ENCODE measurements at places on chromosomes 7 and 10.

GRCh38 chr10:108421266-108421665, 1256.8 kb upstream of the SORCS1 start:
- DNase-seq: no peak

DNA sequence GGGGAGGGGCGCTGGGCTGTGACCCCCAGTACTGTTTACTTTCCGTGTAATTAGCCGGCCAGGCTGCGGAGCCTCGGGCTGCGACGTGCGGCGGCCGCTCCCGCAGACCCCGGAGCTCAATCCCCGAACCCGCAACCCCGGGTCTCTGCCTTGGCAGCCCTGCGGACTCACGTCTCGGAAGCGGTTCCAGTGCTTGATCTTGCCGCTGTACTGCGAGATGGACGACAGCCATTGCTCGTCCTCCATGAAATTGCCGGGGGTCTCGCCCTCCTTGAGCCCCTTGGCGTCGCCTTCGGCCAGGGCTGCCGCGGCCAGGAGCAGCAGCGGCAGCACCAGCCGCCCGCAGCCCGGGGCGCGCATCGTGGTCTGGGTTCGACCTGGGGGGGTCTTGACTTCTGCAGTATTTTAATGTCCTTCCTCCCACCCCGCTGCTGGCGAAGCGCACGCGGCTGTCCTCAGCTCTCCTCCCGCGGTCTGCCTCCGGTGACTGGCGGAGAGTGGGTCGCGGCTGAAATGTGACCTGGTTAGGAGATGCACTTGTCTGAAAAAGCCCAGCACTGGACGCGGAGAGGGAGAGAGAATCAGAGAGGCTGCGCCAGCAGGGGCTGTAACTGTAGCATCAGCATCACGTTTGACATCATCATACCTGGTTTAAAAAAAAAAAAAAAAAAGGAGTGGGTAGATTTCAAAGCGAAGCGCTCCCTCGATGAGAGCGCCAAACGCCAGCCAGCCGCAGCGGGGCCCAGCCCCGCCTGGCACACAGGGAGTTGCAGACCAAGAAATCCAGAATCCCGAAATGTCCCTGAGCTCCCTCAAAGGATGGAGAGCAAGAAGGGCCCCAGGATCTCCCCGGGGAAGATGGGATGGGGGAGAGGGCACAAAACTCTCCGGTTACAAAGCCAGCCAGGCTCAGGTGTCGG, at the start of gene SPOCK2:
Gene SPOCK2 (minus strand): TSS at position 583 of the 920 bp plus-strand sequence. CDS start 223 bp downstream, at position 360.
- DNase-seq: no peak

DNA sequence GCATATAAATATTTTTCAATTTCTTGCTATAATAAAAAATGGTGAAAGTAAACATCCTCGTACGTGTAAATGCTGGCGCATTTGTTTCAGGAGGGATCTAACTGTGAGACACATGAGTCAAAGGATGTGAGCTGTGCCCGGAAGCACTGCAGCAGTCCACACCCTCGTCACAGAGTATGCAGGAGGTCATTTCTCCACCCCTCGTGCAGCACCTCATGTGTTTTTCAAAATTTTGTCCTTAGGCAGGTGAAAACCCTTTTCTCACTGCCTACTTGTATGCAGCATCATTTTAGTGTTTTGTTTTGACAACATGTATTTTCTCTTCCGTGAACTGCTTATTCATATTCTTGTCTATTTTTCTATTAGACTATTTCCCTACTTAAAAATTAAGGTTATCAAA, 162.7 kb downstream of the AVL9 start:
- no peak for DNase-seq

GRCh38 chr10:112333452-112333851, 40.5 kb upstream of the ACSL5 start:
- DNase-seq: no peak

DNA sequence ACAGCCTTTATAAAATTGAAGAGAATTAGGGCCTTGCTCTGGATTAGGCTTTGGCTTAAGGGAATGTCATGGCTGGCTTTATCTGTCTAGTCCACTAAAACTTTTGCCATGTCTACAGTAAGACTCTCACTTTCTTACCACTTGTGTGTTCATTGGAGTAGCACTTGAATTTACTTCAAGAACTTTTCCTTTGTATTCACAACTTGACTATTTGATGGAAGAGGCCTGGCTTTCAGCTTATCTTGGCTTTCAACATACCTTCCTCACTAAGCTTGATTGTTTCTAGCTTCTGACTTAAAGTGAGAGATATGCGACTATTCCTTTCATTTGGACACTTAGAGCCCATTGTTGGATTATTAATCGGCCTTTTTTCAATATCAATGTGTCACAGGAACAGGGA, 96.1 kb downstream of the TPST1 start:
- no peak for DNase-seq

DNA sequence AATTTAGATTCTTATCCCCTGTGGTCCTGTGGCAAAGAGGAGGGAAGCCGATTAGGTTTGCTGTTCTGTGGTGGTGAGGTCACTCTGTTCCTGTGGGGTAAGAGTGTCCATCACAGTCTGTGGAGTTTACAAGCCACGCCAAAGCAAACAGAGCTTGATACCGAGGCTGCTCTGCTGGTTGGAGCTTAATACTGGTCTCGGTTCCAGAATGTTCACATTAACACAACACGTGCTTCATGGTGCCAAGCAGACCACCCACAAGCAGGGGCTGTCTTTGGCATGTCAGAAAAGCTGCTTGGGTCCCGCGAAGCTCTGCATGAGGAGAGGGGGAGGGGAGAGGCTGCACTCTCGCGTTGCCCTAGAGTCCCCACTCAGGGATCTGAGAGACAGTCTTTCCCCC, 47.5 kb downstream of the DNAJB6 start:
- no peak for DNase-seq

GRCh38 chr10:5905854-5906507, 15.9 kb downstream of the FBH1 start:
- DNase-seq: no peak

- DNase-seq: no peak
These were observed 89.6 kb downstream of the ITIH5 start for GRCh38 chr10:7577176-7577575.

- DNase-seq: no peak
These were observed 48.5 kb downstream of the AMZ1 start for GRCh38 chr7:2736411-2736914.

GRCh38 chr7:129499999-129500398, 2.3 kb upstream of the SMKR1 start:
- DNase-seq: no peak

DNA sequence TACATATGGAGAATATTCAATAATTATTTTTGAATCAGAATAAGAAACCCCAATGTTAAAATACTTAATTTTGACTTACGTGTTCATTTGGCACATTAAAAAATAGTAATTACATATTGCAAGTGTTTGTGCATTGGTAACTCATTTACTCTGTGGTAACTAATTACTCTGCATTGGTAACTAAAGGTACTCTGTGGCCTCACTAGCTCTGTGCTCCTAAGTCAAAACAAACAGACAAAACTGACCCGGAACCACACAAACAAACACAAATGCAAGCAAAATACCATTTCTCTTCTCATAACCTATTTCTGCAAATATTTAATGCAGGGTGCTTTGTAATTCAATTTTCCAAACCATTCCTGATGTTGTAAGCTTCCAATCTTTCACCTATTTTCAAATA, 1244.3 kb downstream of the REEP3 start:
- no peak for DNase-seq

DNA sequence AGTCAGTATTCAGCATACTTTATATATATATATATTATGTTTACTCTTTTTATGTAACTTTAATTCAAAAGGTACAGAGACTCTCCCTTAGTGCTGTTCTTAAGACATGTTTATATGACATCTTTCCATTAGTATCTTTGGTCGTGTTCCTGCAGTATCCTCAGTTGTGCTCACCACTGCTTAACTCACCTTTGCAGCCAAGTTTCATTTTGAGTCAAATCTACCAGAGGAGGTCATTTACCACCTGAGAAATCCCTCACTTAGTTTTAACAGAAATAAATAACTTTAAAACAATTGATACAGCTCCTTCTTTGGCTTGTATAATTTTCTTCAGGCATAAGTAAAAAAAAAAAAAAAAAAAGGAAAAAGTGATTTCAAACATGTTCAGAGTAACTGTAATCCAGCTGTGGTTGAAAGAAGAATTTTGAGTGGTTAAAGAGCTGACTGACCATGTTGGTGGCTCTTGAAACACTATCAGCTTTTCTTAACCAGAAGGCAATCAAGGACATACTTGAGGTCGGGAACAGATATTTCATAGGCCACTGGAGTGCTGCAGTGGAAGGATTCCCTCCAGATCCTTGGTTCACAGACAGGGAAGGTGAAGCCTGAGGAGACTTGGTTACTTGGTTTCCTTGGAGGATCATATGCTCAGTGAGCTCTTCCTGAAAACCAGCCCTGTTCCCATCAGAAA, 116.8 kb downstream of the AUTS2 start:
- DNase-seq: no peak

- DNase-seq: no peak
These were observed 40.2 kb downstream of the CTBP2 start for GRCh38 chr10:125120053-125120710.

DNA sequence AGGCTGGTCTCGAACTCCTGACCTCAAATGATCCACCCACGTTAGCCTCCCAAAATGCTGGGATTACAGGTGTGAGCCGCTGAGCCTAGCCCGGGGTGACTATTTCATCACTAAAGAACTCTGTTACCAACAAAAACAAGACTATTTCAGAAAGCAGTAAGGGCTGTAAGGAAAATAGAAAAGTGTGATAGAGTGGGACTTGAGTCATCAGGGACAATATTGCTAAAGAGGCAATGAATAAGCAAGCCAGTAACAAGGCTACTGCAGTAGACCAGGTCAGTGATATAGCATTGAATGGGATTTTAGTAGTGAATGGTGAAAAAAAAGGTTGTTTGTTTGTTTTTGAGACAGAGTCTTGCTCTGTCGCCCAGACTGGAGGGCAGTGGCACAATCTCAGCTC, 51.7 kb downstream of the SVOPL start:
- no peak for DNase-seq

GRCh38 chr7:72032934-72033333, 379.2 kb downstream of the CALN1 start:
- no peak for DNase-seq

GRCh38 chr10:71290806-71291527, 28.1 kb upstream of the SLC29A3 start:
- no peak for DNase-seq

DNA sequence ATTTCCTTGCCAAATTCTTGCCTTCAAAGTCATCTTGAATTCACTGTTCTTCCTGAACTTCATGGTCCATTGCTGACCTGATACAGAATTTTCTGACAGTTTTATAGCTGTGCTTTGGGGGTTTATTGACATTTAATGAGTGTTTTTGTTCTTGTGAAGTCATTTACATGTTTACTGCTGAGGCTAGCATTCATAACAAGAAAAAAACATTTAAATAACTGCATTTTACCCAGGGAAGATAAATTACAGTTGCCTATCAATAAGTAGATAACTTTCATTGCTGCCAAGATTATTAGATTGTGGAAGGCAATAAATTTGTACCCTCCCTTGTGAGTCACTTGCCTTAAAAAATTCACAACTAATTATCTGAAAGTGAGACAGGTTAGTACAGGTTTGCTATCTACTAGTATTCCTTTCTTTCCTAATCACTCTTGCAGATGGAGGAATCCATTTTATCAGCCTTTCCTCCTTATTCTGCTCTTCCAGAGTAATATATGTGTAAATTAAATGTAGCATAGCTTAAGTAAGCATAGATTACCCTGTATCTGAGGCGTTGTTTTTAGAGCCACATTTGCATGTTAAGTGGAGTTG, 178.4 kb downstream of the EXOC4 start:
- DNase-seq: no peak

- DNase-seq: no peak
These were observed 143.7 kb downstream of the PTPRN2 start for GRCh38 chr7:158443688-158444483.

DNA sequence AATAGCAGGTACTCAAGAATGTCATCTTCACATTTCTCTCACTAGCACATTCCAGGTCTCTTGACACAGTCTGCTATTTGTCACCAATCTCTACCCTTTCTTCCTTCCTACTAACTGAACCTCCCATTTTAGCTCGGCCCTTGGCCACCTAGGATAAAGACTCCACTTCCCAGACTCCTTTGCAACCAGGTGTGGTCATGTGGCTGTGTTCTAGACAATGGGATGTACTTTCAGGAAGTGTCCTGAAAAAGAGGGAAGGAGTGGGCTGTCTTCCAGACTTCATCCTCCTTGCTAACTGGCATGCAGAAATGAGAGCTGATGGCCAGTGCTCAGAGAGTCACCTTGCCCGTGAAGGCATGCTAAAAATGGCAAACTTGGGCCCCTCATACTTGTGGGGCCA, 139.2 kb downstream of the AMPH start:
- DNase-seq: no peak

GRCh38 chr7:152115021-152115718, 89.7 kb downstream of the GALNT11 start:
- DNase-seq: no peak

GRCh38 chr10:47300429-47300931, 483 bp downstream of the GDF10 start:
- DNase-seq: no peak

GRCh38 chr7:107846324-107846723, 43.3 kb upstream of the SLC26A3 start:
- DNase-seq: no peak

GRCh38 chr7:150413640-150414081, 34.5 kb downstream of the ZNF775 start:
- DNase-seq: no peak

- no peak for DNase-seq
These were observed 434.7 kb downstream of the TNS3 start for GRCh38 chr7:47147213-47147631.

DNA sequence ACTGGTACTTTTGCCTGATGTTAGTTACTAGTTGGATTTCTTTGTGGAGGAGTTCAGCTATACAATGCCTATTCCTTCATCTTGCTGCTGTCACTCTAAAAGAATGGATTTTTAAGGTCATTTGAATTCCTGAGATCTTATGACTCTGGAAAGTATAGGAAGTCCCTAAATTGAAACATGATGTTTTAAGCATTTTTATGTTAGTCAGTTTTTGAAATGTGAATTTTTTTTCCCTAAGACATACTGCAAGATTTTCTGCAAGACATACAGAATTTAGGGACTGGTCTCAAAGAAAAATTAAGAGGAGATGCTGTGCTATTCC, 355.8 kb downstream of the SUGCT start:
- DNase-seq: no peak

GRCh38 chr10:132545659-132546367, 8.2 kb downstream of the INPP5A start:
- DNase-seq: no peak

- DNase-seq: no peak
These were observed 3.9 kb downstream of the COG5 start for GRCh38 chr7:107559864-107560263.

DNA sequence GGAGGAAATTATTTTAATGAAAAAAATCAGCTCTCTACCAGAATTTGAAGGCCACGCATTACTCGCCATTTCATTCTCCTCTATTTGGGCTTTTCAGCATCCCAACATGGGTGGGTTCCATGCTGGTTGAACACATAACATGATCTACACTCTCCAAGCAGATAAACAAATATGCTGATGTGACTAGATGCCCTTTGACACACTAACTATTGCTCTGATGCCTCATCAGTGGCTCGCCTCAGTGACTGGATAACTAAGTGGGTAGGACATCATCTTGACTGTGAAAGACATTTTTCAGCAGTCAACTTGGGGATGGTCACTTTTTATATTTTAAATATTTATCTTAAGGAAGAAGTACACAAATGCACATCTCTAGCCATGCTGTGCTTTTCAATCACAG, 113.9 kb upstream of the LAMB4 start:
- DNase-seq: no peak

All from NCI-H774 (cell line).